DMS79 treated with DMSO at 0.1 percent for 48 hours (cell line): ENCODE measurements at places on chromosomes 4 and X.

DNA sequence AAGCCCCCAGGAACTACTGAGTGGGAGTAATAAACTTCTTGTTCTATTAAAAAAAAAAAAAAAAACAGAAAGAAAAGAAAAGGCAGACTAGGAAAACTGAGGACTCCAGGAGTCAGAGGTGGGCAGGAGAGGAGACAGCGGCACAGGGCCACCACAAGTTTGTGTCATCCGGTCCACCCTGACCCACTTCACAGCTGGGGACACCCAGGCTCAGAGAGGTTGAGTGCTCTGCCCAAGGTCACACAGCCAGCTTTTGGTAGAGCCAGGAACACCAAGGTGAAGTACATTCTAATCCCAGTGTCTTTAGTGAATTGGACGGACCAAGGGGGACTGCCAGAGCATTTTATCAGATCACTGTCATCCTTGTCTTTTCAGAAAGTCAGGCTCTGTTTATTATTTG lies 16.4 kb upstream of the ABLIM2 start:
- no peak for DNase-seq

GRCh38 chr4:47654972-47655693 lies 170.1 kb downstream of the ATP10D start:
- DNase-seq, result no peak

- DNase-seq, result no peak
These were observed 7.7 kb downstream of the HAND2 start for GRCh38 chr4:173522160-173522950.

- DNase-seq, result no peak
These were observed 28.7 kb downstream of the PAPSS1 start for GRCh38 chr4:107691378-107691777.
